ENCODE measurements at places on chromosomes 5 and 9.

DNA sequence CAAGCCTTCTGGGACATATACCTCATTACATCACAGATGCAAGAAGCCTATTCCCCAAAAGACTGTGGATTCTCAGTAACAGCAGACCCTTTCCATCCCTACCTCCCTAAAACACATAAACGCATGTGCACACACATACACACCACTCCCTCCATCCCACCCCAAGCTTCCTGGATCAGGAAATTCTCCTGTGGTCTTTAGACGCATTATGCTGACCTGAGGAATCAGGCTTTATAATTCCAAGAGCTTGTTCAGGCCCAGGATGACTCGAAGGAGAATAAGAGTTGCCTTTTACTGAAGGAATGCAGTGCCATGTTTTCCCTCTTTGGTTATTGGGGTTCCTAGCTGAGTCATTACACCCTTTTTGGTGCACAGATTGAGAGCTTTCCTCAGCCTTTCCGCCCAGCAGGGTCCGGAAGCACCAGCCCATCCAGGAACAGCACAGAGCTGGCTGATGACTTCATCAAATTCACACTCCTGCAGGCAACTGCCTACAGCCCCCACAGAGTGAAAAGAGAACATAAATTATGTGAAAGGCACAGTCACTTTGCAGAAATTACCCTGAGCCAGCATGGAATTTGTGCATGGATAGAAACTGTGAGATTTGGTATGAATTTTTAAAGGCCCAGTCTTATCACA is 385.0 kb upstream of the TRPC7 start:
- DNase-seq, result no peak

- DNase-seq, result no peak
These were observed 46.8 kb downstream of the SLC1A3 start for GRCh38 chr5:36653044-36653705.

DNA sequence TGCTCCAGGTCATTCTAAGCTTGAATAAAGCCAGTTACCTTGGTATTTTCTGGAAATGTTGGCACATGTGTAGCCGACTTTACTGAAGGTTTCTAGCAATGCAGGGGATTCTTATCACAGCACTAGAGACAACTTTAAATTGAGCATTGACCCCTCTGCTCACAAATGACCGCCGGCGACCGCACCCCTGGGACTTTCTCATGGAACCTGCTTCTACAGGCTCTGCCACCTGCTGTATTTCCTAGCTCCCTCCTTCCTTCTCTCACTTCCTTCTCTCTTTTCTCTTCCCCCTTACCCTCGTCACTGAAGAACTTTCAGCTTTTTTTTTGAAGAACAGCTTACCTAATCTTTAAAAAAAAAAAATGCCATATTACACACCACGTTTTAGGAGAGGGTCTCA is 30.9 kb upstream of the DAB2 start:
- DNase-seq, result no peak

- no peak for DNase-seq
These were observed 194.8 kb downstream of the SPOCK1 start for GRCh38 chr5:137304226-137304874.

DNA sequence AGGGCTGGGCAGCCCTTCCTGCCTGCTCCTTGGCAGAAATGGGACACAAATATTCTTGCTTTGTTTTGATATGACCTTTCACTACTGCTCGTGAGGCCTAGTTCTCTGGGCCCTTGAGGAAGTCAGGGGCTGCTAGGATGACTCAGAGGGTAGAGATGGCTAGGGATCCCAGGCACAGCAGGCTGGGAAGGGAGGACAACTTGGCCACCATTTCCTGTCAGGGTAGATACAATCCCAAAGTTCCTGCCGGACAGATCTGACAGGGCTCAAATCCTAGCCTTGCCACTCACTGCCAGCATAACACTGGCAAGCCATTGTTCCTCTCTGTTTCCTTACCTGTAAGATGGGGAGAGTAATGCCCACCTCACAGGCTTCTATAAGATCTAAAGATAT is 31.7 kb upstream of the MEIKIN start:
- no peak for DNase-seq

GRCh38 chr9:98500337-98500919 is 208.3 kb downstream of the GABBR2 start:
- DNase-seq, result no peak

DNA sequence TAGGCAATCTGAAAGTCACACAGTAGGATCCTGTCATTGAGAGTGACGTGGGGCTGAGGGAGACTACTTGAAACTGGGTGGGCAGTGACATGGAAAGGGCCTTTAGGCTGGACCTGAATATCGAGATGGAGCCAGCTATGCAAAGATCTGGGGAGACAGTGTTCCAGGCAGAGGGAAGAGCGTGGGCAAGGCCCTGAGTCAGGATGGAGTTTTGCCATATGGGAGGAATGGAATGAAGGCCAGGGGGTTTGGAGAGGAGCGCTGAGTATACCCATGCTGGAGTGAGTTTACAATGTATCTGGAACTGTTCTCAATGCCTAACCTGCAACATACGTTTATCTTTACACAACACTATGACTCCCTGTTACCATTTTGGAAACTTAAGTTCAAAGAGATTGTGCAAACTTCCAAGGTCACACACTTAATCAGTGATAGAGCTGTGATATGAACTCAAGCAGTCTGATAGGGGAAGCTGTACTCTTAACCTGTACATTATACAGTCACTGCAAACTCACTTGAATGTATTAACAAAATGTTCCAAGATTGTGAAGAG is 33.5 kb downstream of the INSYN2B start:
- DNase-seq, result no peak

DNA sequence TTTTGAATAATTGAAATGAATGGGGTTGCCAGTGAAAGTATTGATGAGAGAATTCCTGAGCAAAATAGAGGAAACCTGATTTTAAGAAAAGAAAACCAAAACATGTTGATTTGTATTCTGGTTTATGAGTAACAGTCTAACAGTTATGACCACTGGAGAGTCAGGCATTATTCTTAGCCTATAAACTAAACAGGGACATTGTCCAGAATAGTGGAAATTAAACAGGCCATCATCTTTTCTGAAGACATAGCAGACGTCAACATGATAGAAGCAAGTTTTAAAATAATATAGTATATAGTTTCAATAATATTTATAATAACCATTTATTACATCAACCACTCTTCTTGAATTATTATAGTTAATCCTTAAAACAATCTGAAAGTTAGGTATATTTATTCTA is 178.3 kb upstream of the MPDZ start:
- DNase-seq, result no peak
